ENCODE measurements at places on chromosomes 2 and 18.

DNA sequence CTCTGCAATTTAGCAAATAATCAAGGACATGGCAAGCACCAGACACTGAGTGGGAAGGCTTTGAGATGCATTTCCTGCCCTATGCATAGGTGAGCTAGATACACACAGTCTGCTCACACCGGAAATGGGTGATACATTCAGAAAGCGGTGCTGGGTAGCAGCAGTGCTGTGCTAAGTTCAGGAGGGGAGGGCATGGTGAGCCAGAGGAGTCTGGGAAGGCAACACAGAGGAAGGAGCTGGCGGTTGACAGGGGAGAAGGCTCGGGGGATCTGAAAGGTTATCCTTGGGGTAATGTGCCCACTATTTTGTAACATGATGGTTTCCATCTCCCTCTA is 57.4 kb upstream of the EPAS1 start:
- no peak for DNase-seq

DNA sequence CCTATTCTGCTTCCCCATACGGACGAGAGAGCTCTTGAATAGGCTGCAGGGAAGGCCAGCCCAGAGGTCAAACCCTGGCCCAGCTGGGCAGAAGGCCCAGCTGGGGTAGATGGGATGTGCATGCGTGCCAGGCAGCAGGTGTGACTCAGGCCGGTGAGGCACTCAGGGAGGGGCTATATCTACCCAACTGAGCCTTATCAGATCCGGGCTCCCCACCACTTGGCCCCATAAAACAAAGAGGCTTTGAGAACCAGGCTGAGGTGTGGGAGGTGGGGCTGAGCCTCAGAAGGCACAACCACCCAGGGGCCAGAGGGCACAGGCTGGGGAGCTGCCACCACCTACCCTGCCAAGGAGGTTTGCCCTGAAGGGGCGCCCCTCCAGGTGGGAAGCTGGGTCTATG is 8.0 kb upstream of the CFAP65 start:
- no peak for DNase-seq

DNA sequence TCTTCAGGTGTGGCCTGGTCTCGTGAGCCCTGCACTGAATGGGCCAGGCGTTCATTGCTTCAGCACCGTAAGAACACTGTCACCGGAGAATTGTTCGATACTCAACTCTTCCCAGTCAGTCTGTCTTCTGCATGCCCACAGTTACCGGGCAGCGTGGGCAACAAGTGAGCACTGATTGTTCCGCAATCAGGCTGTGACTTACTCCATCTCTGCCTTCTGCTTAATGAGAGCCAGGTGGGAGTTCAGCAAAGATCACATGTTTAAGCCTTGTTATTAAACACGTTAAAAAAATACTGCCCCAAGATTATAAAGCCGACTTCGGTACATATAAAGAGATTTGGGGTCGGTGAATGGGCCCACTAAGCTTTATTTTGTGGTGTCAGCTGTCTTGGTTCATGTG is 3.7 kb downstream of the STEAP3 start:
- no peak for DNase-seq

DNA sequence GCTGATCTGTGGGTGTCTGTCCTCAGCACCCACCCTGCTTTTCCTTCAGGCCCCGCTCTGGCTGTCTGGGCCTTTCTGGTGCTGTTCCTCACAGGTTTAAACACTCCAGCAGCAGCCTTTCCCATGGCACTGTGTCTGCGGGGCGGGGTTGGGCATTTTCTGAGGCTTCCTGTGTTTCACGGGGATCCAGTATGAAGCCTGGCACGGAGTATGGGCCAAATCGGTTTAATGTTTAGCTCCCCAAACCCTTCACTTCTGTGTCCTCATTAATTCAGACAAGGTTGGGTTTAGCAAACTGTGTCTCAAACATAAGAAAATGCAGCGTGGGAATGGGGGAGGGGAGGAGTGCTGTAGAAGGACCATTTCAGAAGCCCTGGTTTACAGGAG is 44.9 kb downstream of the HPCAL1 start:
- no peak for DNase-seq

DNA sequence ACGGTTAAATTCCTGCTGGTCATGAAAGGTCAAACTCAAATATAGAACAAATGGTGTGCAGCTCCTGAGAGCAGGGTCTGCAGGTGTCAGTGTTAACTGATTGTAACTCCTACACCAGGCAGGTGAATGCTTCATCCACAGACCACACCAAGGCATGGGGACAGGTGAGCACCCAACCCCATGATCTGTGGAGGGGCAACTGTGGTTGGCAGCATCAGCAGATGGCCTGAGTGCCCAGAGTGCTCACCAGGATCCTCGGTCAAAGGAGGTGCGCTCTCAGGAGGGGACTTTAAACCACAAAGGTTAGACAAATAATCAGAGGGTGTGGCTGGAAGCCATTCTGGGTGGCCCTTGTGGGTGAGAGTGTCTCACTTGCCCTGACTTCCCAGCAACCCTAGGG is 44.5 kb downstream of the PTGR3 start:
- DNase-seq, result no peak

- DNase-seq, result no peak
Measured at GRCh38 chr2:168565112-168565511, 109.0 kb downstream of the CERS6 start.

- DNase-seq, result no peak
Measured at GRCh38 chr18:50632895-50633515, 73.1 kb downstream of the MAPK4 start.

- no peak for DNase-seq
Measured at GRCh38 chr2:197946562-197946961, 142.2 kb downstream of the PLCL1 start.

Data from NCI-H1930 (cell line).